AG20443 (cell line): ENCODE measurements at places on chromosomes 7 and 10.

DNA sequence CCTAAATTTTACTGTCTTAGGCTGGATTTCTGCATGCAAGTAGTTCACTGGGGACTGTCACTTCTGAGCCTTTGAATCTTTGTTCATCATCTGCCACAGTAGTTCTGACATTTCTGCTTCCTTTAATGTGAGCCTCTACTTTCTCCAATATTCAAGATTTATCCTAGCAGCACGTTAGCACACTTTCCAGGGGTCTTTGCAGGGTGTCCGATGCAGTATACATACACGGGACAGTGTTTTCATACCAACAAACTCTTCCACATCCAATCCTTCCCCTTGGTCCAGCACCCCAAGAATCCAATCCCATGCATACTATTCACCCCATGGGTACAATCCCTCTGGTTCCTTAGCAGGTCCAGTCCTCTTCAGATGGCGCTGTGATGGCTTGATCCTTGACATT, 22.7 kb upstream of the NPTX2 start:
- DNase-seq, result no peak

GRCh38 chr10:51266496-51266895, 192.2 kb downstream of the PRKG1 start:
- DNase-seq, result no peak

- DNase-seq, result peak; percentile 82
These were observed 52.6 kb upstream of the FAM180A start for GRCh38 chr7:135801045-135801693.

- DNase-seq, result no peak
These were observed 36.0 kb downstream of the AGAP3 start for GRCh38 chr7:151122276-151122675.

DNA sequence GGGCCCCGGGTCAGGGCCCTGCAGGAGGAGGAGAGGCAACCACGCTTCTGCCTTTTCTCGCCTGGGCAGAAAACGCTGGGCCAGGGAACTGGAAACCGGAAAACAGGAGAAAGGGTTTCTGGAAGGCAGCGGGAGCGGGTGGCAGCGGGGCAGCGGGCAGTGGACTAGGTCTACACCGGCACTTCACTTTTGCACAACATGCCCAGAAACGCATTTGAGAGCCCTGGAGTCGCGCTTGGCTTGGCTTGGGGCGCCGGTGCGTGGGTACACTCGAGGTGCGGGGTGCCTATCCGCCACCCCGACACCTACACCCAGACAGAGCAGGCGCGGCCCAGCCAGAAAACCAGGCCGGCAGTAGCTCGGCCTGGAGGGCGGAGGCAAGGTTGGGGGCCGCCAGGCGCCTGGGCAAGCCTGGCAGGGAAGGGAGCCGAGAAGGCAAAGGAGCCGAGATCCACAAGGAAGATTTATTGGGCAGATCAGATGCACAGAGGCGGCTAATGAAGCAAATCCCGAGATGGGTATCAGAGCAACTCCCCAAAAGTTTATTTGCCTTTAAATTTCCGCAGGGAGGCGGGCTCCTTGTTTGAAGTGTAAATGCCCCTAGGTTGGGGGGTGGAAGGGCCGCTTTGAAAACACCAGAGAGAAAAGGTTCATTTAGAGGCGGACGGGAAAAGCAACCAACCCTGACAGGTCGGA, 3.2 kb upstream of the PAX2 start:
- no peak for DNase-seq

DNA sequence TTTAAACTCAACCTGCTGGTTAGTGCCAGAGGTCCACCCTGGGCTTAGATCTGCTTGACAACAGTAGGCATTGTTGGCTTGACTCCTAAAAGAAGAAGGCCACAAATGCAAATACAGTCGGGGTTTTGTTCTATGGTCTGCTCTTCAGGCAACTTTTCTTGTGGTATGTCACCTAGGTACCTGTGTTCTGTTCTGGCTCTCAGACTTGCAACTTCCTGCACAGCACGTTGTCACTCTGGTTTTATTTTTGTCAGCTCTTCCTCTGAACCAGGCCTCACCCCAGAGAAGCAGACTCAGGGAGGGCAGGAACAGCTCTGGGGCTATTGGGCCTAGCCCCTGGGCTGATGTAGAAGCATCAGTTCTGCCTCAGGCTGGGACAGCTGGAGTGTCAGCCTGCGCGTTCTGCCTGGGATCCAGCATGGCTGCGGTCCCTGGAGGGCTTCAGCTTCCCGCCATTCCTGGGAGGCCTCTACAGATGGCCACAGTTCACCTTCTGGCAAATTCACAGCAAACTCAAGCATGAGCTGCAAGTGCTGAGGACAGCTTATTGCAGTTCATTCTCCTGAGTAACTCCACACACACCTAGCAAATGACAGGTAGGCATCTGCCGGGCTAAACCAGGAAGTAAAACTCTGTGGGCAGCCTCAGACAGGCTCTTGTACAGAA, 11.0 kb upstream of the PDCD4 start:
- DNase-seq, result no peak
